ENCODE measurements at places on chromosomes 11 and 22.

- no peak for DNase-seq
These were observed 22.6 kb downstream of the OVOL1 start for GRCh38 chr11:65809496-65809895.

DNA sequence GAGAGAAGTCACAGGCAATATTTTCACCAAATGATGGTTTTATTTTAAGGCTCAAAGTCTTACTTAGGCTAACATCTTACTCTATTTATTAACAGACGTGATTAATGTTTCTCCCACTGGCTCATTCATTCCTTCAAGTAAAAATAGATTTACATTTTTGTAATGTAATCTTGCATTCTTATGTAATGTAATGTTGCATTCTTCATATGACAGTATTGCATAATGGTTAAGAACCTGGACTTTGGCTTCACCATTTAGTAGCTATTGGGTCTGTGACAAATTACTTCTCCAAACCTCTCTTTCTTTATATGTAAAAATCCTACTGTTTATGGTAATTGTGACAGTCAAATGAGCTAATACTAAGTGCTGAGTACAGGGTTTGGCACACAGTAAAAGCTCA lies 3.3 kb upstream of the DIXDC1 start:
- DNase-seq: no peak

GRCh38 chr11:27416568-27417176 lies 53.7 kb upstream of the CCDC34 start:
- peak; percentile 7 for DNase-seq

DNA sequence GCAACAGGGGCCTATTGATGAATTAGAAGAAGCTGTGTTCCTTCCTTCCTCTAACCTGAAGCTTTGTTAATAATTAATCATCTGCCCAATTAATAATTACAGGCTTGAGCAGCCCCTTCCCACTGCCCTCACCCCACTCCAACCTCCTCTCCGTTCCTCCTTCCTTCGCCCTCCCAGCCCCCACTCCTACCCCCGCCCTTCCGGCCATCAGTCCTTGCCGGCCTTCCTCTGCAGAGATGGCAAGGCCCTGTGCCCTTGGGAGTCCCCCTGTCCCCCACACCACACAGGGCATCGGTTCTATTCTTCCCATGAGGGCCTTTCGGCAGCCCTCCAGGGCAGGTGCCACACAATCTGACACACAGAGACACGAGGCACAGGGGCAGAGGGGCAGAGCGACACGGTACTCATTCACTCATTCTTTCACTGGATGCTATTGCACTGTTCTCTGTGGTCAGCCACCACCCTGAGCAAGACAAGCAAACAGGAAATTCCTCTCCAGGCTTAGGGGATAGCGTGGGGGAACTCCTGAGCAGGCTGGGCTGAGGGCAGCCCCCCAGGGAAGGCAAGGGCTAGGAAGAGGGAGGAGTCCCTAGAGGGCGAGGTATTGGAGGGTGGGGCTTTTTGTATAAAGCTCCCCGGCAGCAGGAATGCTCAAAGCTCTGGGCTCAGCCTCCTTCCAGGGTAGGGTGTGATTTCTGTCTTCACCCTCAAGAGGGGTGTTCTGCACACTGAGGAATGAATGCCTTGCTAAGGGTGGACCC lies 14.7 kb downstream of the MGAT3 start:
- DNase-seq: no peak

GRCh38 chr11:75492181-75492820 lies 33.4 kb downstream of the GDPD5 start:
- no peak for DNase-seq

DNA sequence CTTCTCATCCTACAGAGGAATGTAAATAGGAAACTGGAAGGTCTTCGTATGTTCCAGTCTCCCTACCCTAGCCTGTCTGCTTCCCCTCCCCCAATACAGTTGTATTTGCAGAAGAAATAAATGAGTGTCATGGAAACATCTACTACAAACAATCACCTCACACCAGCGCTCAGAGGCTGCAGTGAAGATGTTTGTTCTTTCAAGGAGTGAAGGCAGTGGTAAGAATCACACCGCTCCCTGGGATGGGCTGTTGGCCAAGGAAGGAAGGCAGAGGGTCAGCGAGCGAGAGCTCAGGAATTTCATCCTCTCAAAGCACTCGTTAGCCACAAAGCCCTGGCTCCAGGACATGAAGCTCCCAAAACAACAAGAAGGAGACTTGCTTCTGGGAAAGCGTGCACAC lies 1.1 kb upstream of the IGSF9B start:
- DNase-seq: no peak

DNA sequence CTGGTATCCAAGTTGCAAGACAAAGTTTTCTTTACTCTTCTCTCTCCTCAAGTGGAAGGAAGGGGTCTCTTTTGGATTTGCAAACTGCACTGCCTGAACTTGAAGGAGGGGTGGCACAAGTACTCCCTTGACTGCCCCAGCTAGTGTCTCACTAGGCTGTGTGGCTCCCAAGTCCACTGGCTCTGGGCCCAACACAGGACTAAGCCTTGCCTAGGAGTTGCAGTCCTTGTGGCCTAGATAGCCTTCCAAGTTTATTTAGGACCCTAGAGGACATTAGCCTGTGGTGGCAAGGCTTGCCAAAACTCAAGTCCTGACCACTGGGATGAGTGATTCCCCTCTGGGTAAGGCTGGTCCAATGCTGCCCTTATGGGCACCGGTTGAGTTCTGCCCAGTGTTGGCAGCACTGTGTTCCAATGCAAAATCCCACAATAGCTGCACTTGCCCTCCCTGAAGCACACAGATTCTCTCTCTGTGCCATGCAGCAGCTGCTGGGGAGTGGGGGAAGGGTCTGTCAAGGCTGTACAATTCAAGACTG lies 10.2 kb upstream of the WEE1 start:
- DNase-seq: no peak

- no peak for DNase-seq
These were observed 92.1 kb upstream of the BLID start for GRCh38 chr11:122207921-122208764.

GRCh38 chr22:42769238-42769573 lies 48.5 kb upstream of the A4GALT start:
- DNase-seq: no peak
